ENCODE measurements at places on chromosomes 7 and 10.

DNA sequence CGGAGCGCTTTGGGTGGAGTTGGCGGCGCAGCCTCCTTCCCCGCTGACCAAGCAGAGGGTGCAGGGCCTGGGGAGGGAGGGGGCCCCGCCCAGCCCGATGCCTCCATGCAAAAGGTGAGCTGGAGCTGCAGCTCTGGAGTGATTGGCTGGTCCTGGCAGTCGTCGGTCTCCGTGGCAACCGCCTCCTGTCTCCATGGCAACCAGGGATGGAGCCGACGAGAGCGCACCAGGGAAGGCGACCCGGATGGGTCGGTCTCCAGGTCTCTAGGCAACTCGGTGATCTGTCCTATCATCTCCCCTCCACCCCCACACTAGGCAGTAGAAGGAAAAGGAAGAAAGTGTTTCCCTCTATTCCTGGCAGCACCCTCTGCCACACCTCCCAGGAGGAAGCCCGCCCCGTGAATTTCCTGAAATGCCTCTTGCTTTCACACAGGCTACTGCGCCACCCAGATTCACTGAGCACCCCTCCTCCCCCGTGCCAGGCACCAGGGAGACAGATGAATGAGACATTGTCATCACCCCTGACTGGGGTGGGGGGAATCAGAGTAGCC is 647 bp upstream of the NACAD start:
- DNase-seq, result no peak

- no peak for DNase-seq
Measured at GRCh38 chr7:12893292-12893691, 205.9 kb downstream of the ARL4A start.

- DNase-seq, result no peak
Measured at GRCh38 chr7:17009007-17009719, 127.4 kb upstream of the AGR3 start.

DNA sequence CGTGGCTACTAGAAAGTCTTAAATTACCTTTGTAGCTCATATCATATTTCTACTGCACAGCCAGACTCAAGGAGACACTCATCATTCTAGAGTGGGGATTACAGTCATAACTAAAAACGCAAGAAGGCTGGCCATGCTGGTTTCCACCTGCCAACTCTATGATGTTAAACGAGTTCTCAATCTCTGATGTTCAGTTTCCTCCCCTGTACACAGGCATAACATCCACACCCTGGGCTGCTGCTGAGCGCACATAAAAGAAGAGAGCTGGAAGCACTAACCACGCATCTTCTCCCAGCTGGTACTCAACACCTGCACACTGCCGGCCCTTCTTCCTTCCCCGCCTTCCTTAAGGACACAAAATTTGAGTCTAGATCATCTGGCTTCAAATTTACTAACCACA is 60.5 kb downstream of the SORBS1 start:
- DNase-seq, result no peak

DNA sequence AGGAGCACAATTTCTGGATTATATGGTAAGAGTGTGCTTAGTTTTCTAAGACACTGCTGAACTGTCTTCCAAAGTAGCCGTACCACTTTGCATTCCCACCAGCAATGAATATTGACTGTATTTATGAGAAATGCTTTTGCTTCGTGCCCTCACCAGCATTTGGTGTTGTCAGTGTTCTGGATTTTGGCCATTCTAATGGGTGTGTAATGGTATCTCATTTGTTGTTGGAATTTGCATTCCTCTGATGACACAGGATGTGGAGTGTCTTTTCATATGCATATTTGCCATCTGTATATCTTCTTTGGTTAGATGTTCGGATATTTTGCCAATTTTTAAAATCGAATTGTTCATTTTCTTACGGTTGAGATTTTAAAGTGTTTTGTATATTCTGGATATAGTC is 558.5 kb upstream of the FZD8 start:
- DNase-seq, result no peak

DNA sequence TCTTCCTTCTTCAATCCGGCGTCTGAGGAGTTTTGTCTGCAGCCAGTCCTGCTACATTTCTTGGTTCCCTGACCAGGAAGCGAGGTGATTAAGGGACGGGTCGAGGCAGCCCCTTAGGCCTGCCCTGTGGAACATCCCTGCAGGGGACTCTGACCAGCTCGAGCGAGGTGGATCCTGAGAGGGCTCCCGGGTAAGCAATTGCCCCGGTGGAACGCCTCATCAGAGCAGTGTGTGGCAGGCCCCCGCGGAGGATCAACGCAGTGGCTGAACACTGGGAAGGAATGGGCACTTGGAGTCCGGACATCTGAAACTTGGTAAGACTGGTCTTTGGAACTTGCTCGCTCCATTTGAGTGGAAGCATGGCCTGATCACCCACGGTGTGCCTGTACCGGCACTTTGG is 121.0 kb downstream of the CUL2 start:
- no peak for DNase-seq

DNA sequence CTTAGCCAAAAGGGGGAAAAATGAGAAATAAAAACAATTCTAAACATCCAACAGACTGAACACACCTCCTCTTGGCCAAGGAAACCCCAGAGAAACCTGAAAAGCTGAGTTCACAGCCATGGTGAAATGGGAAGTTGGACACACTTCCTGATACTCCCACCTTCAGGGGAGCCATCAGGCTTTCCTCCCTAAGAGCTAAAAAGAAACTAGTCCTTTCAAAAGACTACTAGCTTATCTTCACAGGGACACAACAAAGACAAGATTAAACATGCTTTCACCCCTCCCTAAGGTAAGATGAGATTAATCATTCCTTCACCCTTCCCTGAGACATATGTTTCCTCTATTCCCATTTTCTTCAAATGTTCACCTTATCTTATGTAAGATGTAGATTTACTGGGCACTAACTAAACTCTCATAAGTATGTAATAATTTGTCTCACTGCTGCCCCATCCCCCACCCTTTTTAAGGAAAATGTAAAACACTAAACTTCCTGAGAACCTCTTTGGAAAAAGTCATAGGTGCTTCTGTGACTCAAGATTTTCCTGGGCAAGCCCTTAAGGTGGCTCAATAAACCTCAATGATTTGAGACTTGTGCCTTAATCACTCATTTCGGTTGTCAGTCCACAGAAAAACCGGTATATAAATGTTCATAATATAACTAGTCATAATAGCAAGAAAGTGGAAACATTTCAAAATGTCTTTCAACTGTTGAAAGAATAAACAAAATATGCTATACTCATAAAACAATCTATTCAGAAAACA is 40.5 kb downstream of the HTR7 start:
- DNase-seq, result no peak

- no peak for DNase-seq
Measured at GRCh38 chr10:119775529-119775928, 49.7 kb downstream of the INPP5F start.

Data from cortex of kidney (tissue), 1 donor.